ENCODE measurements at places on chromosomes 7 and 10. TPM values are rescaled to one million over a fixed set of nuclear protein-coding genes. Genes with fewer than 3 reads are reported as not detected.

The ATXN7L1 gene
- 92.2 TPM for total RNA-seq

The SCART1 gene
- total RNA-seq = 8.1 TPM

The IFIT3 gene
- 2.6 TPM for total RNA-seq

The SLC13A1 gene
- not detected for total RNA-seq

The IGF2BP3 gene
- not detected for total RNA-seq

The HOGA1 gene
- not detected for total RNA-seq

The KLF14 gene
- not detected for total RNA-seq

The DOCK1 gene
- 30.0 TPM for total RNA-seq

- H3K27me3 ChIP-seq = no peaks in the 10 kb centered on the region
- DNase-seq = no peak
- H3K4me3 ChIP-seq = no peak overlapping the region
- H3K4me1 ChIP-seq = no peaks in the 10 kb centered on the region
These were observed 35.0 kb downstream of the CNNM1 start for GRCh38 chr10:99364125-99364524.

GRCh38 chr7:29289156-29290021 is 94.8 kb downstream of the CHN2 start:
- H3K27ac ChIP-seq = no peak overlapping the region
- H3K4me1 ChIP-seq = peaks cover 36% of the 10 kb centered on the region
- H3K36me3 ChIP-seq = no peaks in the 10 kb centered on the region
- DNase-seq = peak; percentile 50
- no peak overlapping the region for H3K4me3 ChIP-seq

DNA sequence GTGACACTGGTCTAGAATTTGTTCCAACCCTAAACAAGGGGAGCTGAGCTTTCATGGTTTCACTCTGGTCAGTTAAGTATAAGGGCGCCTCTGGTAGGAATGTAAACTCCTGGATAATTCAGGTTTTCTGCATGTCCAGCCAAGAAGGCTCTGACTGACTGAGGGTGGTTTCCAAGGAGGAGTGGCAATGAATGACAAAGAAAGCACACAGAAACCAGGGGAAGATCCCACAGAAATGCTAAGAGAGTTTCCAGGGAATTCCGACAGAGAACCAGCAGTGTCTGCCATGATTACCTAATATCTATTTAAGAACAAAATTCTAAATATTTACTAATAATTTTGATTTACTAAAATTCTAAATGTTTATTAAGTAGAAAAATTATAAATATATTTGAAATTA is 27.3 kb upstream of the NRG3 start:
- no peaks in the 10 kb centered on the region for H3K27me3 ChIP-seq
- H3K4me1 ChIP-seq = no peaks in the 10 kb centered on the region
- no peaks in the 10 kb centered on the region for H3K36me3 ChIP-seq
- no peak for DNase-seq

GRCh38 chr10:130848855-130849254 is 462.7 kb downstream of the TCERG1L start:
- H3K27ac ChIP-seq = no peak overlapping the region
- DNase-seq = no peak
- no peaks in the 10 kb centered on the region for H3K36me3 ChIP-seq
- H3K27me3 ChIP-seq = no peaks in the 10 kb centered on the region

DNA sequence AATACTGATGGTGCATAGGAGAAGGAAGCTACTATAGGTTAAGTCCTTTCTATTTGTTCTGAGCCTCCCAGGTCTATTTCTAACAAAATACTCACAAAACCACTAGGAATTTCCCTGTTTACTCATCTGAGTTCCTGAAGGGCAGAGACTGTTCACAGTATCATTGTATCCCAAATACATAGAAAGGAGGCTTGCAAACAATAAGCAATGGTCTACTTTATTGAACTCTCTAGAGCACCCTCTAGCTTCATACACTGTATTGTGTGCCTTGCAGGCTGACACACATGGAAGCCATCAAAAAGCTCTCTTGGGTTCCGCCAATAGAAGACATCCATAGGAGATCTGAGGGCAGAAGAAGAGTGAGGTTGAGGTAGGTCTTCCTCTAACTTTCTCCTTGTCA is 826.1 kb downstream of the GRM8 start:
- no peaks in the 10 kb centered on the region for H3K4me1 ChIP-seq
- DNase-seq = no peak
- H3K4me3 ChIP-seq = no peak overlapping the region
- H3K36me3 ChIP-seq = no peaks in the 10 kb centered on the region
- no peak overlapping the region for H3K27ac ChIP-seq
- H3K27me3 ChIP-seq = no peaks in the 10 kb centered on the region

DNA sequence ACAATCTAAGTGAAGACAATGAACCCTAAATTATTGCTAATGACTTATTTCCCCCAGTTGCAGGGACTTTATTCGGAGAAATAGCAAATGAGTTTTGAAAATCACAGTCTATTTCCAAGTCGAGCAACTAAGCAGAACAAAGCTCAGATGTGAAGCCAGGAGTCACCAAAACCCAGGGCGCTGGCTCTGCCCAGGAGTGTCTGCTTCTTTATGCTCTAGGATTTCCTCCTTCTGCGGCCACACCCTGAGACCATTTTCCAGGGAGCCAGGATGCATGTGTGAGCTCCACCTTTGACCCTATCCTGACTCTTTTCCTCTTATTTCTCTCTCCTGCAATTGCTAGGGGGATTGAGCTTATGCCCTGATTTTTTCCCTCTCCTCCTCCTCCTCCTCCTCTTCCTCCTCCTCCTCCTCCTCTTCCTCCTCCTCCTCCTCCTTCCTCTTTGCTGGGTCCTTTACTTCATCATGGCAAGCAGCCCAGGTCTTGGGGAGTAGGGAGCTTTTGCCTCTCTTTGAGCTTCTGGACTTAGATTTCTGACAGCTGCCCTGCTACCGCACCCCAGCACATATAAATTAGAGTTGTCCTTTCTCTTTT is 234.4 kb downstream of the ARL4A start:
- H3K27ac ChIP-seq = no peak overlapping the region
- H3K36me3 ChIP-seq = no peaks in the 10 kb centered on the region
- H3K27me3 ChIP-seq = no peaks in the 10 kb centered on the region
- DNase-seq = peak; percentile 31

GRCh38 chr10:131748831-131749766 is 151.7 kb upstream of the PPP2R2D start:
- no peak overlapping the region for H3K4me3 ChIP-seq
- H3K27me3 ChIP-seq = peaks cover 14% of the 10 kb centered on the region
- peak; percentile 44 for DNase-seq

DNA sequence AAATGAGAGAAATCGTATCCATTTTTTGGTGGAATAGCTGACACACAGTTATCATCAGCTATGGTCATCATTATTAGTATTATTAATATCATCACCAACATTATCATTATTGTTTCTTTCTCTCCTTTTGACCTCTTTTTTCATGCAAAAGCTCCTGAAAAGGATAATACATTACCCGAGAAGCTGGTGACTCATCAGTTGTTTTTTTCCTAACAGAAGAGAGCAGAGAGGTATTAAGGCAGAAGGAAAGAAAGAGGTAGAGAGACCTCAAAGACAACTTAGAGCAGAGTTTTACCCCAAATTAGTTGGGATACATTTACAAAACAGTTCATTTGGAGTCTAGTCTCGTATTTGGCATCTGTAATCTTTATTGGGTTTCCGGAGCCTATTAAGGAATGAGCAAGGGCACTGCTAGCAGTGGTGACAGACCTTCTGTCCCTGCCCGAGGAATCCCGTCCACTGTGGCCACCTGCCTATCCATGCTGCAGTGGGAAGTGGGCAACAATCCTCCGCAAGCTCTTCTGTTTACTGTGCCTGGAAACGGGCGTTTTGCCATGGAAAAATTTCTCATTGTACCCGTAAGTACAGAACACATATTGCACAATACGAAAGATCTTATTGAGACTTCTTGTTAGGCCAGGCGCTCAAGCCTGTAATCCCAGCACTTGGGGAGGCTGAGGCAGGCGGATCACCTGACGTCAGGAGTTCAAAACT is 170.0 kb upstream of the MKLN1 start:
- DNase-seq = no peak
- no peaks in the 10 kb centered on the region for H3K36me3 ChIP-seq
- H3K4me3 ChIP-seq = no peak overlapping the region
- no peaks in the 10 kb centered on the region for H3K4me1 ChIP-seq

DNA sequence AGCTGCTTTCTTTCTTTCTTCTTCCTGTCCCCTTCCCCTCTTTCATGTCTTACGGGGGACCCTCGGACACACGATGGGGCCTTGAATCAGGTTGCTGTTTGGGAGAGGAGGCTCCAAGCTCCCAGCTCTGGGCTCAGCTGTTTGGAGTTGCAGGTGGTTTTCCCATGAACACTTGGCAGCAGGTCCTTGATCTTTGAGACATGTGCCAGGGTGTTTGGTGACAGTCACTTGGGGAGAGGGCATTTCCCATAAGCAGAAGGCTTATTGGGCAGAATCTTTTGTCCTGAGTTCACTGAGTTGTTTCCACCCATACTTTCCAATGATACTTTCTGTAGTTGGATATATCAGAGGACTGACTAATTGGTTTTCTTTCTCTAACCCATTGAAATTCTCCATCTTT is 104.7 kb upstream of the SH2B2 start:
- H3K4me1 ChIP-seq = no peaks in the 10 kb centered on the region
- no peaks in the 10 kb centered on the region for H3K27me3 ChIP-seq
- H3K36me3 ChIP-seq = peaks cover 98% of the 10 kb centered on the region
- DNase-seq = no peak
- H3K27ac ChIP-seq = no peak overlapping the region

DNA sequence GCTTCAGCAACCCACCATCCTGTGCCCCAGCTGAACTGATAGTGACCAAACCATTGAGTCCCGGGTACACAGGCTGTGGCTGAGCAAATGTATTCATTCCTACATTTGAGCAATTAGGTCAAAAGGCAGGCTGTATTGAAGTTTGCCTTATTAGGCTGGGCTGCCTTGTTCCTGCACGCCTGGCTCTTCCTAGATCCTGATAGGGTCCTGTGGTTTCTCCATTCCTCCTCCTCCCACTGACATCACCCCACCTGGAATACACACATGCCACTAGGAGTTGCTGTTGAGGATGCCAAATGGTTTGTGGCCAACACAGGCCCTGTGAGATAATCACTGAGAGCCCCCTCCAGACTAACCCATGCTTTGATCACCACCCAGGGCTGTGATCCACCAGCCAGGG is 66.4 kb upstream of the FGFR2 start:
- H3K27me3 ChIP-seq = no peaks in the 10 kb centered on the region
- H3K4me1 ChIP-seq = peaks cover 6% of the 10 kb centered on the region
- no peak overlapping the region for H3K27ac ChIP-seq
- no peak overlapping the region for H3K4me3 ChIP-seq
- no peaks in the 10 kb centered on the region for H3K36me3 ChIP-seq
- no peak for DNase-seq

GRCh38 chr7:102983602-102984001 is 70.8 kb downstream of the LRRC17 start:
- DNase-seq = no peak
- H3K27me3 ChIP-seq = no peaks in the 10 kb centered on the region
- H3K4me1 ChIP-seq = no peaks in the 10 kb centered on the region
- no peak overlapping the region for H3K4me3 ChIP-seq
- no peak overlapping the region for H3K27ac ChIP-seq
- H3K36me3 ChIP-seq = no peaks in the 10 kb centered on the region

DNA sequence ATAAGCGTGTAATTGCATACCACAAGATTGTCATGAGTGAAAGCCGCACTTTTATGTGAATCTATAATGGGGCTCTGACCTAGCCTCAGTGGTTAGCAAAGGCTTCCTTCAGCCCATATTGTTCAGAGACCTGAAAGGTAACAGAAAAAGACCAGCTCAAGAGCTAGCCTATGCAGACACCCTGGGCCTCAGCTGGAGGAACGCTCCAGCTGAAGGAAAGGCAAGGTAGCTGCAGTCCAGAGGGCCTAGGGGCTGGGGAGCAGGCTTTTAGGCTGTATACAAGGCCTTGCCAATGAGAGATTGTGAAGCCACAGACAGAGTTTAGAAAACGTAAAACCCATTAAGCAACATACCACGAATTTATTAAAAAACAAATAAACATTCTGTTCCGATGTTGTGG is 246.6 kb upstream of the GHITM start:
- no peaks in the 10 kb centered on the region for H3K27me3 ChIP-seq
- no peak for DNase-seq
- H3K36me3 ChIP-seq = no peaks in the 10 kb centered on the region
- H3K4me3 ChIP-seq = no peak overlapping the region
- no peaks in the 10 kb centered on the region for H3K4me1 ChIP-seq

DNA sequence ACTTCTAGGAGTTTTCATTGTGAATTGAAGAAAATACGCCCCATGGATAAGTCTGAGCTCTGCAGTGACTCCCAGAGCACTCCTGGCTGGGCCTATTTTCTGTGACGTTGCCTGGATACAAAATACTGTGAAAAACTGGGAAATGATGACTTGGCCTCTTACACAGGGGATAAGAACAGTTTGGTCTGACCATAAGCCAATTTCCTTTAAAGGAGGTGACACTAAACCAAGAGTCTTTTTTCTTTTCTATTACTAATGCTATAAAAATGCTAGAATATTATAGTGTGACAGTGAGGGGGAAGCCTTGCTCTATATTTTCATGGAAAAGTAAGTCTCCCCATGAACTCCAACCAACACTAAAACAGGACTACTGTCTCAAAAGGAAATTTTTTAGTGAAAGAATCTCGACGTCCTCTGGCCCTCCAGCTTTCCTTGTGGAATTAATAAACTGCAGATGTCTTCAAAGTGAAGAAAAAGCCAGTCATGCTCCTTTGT is 45.5 kb downstream of the MYOF start:
- H3K4me1 ChIP-seq = peaks cover 93% of the 10 kb centered on the region
- peak overlapping the region; percentile 97 for H3K27ac ChIP-seq
- H3K4me3 ChIP-seq = no peak overlapping the region
- H3K27me3 ChIP-seq = no peaks in the 10 kb centered on the region
- no peak for DNase-seq

DNA sequence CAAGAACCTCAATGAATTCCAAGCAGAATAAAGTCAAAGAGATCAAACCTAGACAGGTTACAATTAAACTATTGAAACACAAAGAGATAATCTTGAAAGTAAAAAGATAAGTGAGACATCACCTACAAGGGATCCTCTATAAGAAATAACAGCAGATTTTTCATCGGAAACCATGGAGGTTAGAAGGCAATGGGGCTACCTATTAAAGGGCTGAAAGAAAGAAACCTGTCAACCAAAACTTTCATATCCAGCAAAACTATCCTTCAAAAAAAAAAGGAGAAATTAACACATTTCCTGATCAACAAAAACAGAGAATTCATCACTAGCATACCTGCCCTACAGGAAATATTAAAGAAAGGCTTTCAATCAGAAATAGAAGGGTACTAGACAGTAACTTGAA is 244.9 kb downstream of the ARHGAP12 start:
- H3K27ac ChIP-seq = no peak overlapping the region
- H3K27me3 ChIP-seq = no peaks in the 10 kb centered on the region
- H3K4me3 ChIP-seq = no peak overlapping the region
- no peaks in the 10 kb centered on the region for H3K36me3 ChIP-seq
- DNase-seq = no peak

- DNase-seq = no peak
- H3K27me3 ChIP-seq = no peaks in the 10 kb centered on the region
- H3K4me1 ChIP-seq = peaks cover 27% of the 10 kb centered on the region
- H3K36me3 ChIP-seq = peaks cover 35% of the 10 kb centered on the region
These were observed 595 bp downstream of the TBL2 start for GRCh38 chr7:73577627-73578341.

DNA sequence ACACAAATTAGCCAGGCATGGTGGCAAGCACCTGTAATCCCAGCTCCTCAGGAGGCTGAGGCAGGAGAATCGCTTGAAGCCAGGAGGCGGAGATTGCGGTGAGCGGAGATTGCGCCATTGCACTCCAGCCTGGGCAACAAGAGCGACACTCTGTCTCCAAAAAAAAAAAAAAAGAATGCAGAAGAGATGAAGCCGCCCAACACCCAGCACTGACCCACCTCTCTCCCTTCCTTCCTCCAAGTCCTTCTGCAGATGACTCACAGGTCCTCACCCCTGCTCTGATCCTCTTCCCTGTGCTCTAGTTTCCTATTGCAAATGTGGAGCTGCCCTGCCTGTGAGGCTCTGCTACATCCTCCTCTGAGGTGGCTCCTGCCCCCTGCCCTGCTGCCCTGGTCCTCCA is 22.0 kb upstream of the OPALIN start:
- no peak overlapping the region for H3K27ac ChIP-seq
- H3K36me3 ChIP-seq = no peaks in the 10 kb centered on the region
- H3K27me3 ChIP-seq = peaks cover 11% of the 10 kb centered on the region
- DNase-seq = no peak

Measured in stomach (tissue), 19 donors.